IPS DF 6.9 (cell line): ENCODE measurements at places on chromosomes 2 and 18.

DNA sequence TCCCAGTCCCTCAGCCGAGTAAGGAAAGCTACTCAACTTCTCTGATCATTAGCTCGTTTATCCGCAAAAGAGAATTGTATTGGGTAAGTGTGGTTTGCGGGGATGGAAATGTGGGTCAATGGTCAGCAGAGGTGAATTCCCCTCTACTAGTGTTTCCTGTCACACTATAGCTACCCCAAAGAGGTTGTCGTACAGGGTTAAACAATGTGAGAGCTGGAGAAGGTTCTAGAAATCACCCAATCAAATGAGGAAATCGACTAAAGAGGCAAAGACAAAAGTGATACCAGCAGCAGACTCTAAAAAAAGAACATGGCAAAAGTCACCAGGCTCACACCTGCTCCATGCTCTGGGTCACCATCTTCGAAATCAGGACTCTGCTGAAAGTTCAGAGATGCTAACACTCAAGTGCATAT, 144.7 kb upstream of the ITGA4 start:
- DNase-seq = no peak

DNA sequence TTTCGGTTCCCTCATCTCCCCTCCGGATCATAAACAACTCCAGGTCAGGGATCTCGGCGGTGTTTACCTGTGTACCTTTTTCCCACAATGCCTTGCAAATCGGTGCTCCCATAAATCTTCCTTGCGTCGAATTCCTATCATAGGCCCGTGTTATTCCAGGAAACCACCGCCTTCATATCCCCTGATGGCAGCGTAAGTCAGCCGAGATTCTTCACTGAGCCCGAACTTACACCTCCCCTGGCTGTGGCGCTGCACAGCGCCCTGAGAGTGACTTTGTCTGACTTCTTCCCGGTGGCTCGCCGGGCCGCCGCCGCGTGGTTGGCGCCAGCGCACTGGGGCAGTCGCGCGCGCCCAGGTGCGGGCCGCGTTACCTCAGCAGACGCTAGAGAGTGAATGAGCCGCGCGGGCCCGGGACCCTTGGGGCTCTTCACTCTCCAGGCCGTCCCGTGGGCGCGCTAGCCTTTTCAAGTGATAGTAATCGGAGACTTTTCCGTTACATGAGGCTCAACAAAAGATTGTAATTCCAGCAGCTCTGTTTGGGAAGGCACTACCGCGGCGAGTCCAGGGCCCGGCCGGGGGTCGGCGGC, 101.6 kb downstream of the SPTBN1 start:
- no peak for DNase-seq

DNA sequence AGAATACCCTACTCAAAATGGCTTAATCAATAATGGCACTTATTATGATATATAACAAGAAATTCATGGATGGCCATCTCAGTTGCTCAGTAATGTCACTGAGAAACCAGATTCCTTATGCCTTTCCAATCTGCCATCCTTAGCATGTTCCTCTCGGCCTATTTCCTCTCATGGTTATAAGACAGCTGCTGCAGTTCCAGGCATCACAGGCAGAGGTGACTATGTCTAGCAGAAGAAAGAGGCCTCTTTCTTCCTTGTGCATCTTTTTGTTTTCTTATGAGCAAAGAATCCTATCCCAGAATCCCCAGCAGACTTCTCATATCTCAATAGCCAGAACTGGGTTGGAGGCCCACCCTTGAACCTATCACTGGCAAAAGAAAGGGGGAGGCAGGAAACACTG, 310.6 kb upstream of the SPRED2 start:
- no peak for DNase-seq

DNA sequence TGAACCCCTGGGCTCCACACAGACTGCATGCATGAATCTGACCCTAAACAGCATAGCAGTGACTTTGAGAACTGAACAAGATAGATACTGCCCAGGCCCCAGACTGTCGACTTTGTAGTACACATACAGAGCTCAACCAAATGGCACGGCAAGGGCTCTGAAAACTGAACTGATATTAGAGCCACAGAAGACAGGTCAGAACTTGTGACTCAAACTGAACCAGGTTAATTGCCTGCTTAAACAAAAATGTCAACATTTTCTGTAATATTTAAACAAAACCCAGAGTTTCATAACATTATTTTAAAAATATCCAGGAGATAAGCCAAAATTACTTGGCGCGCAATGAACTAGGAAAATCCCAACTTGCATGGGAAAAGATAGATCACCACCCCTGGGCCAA, 260.3 kb downstream of the TPGS2 start:
- no peak for DNase-seq

GRCh38 chr18:24741965-24742724, 281.7 kb downstream of the HRH4 start:
- no peak for DNase-seq

- no peak for DNase-seq
Measured at GRCh38 chr18:40607542-40608148, 1347.4 kb upstream of the PIK3C3 start.

DNA sequence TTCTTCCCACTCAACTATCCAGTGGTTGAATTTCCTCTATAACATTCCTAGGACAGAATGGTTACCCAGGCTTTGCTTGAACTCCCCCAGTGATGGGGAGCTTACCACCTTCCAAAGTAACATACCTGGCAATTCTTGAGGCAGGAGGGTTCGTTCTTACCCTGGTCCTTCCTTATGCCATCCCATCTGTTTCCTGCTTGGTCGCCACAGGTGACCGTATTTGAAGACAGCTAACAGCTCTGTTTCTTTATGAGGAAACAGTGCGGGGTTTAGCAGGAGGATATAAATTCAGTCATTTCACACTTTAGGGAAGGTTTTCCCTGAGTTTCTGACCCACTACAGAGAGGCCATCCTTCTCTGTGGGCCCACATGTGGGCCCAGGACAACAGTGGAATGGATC, 42.6 kb downstream of the FOSL2 start:
- DNase-seq = no peak

GRCh38 chr2:162127422-162127821, 24.6 kb downstream of the GCG start:
- DNase-seq = no peak

DNA sequence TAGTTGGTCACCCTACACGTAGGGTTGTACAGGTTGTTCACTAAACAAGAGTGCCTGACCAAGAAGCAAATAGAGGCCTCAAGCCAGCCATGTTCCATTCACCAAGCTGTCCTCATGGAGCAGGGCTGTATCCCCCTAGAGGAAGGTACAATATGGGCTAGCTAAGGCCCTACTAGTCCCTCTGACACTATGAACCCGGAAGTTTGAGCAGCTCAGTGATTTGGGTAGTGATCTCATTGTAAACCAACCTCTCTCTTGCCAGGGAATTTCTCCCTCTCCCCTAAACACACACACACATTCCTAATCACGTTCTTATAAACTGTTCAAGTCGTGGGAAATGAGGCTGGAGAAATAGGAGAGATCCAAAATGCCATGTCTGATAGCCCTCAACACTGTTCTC, 6.7 kb upstream of the CYS1 start:
- no peak for DNase-seq

DNA sequence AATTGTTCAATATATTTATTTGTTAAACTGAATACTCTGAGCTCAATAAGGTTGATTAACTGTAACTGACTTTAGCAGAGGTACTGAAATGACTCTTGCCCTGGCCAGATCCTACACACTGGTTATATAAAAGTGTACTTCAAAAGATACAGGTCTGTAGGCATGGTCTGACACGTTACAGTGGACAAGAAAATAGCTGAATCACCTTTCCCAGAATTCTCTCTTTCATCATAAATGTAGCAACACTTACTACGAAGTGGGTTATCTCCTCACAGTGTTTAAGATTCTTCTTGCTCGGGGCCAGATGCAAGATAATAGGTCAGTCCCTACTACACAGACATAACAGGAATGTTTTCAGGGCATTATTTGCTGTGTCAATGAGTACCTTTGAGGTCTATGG, 107.0 kb upstream of the ZC3H15 start:
- no peak for DNase-seq

DNA sequence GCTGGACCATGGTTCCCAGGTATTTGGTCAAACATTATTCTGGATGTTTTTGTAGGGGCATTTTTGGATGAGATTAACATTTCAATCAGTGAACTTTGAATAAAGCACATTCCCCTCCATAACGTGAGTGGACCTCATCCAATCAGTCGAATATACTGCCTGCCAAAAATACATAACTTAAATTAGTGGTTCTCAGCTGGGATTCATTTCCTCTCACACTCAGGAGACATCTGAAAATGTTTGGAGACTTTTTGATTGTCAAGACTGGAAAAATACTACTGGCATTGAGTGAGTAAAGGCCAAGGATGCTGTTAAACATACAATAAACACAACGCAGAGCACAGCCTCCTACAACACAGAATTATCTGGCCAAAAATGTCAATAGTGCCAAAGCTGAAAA, 198.2 kb downstream of the MYO1B start:
- no peak for DNase-seq

GRCh38 chr2:160993654-160994061, 166.6 kb upstream of the TANK start:
- no peak for DNase-seq

DNA sequence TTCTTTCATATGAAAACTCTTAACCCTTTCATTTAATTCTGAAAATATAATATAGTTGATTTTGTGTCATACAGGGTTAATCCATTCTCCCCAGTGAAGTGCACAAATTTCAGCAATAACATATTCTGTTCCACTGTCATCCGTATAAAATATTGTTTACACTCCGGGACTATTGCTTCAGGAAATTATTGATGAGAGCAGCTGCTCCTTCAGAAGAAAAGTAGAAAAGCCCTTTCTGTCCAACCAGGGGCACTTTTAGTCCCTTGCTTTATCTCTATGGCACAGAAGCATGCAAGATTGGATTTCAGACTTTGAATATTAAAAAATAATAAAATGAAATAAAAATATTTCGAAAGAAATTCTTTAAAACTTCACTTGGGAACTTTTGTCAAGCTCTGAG, 535.7 kb upstream of the SLC39A10 start:
- no peak for DNase-seq

- no peak for DNase-seq
Measured at GRCh38 chr2:180891360-180891759, 89.0 kb upstream of the UBE2E3 start.

GRCh38 chr2:90207454-90208058, 1516.1 kb downstream of the RPIA start:
- no peak for DNase-seq

- no peak for DNase-seq
Measured at GRCh38 chr18:303011-303410, 35.2 kb upstream of the THOC1 start.

DNA sequence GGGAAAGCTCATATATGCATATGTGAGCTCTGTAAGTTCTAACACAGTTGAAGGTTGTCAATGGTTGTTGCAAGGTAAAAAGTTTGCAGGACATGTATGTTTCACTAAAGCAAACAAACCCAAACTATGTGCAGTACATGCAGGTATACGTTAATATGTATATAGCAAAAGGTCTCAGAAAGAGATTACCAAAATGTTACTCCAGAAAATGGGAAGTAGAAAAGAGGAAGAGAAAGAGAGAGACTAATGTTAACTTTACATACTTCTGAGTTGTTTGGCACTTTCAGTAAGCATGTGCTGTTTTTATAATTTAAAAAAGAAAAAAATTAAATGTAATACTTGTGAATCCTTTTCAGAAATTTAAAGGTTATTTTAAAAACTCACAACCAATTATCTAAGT, 32.8 kb upstream of the PEX13 start:
- DNase-seq = no peak

DNA sequence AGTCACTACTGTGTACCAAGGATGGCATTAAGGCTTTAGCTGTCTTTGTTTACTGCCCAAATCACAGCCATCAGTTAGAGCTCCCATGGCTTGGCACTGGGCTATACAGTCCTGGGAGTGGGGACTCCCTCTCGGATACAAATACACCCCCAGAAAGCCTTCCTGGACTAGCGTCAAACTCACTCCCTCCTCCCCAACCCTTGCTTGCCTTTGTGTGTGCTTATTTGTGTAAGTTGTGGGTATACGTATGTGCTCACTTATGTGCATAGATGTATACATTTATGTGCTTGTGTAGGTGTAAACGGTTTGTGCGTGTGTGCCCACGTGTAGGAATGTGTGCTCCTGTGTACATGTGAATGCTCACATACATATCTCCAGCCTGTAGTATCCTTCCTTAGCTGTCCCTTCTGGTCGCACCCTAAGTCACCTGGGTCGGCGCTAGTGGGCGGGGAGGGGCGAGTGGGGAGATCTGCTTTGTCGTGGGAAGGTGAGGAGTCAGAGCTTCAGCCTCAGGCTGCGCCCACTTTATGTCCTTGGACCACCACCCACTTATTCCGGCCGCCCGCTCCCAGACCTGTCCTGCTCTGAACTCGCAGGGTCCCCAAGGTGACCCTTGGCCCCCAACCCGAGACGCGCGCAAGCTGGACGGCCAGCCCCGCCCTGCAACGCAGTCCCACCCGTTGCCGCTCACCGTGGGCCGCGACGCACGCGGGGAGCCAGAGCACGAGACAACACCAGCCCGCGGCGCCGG, 461 bp downstream of the PRADC1 start:
- no peak for DNase-seq

- no peak for DNase-seq
Measured at GRCh38 chr2:241632478-241633325, 4.3 kb downstream of the THAP4 start.

DNA sequence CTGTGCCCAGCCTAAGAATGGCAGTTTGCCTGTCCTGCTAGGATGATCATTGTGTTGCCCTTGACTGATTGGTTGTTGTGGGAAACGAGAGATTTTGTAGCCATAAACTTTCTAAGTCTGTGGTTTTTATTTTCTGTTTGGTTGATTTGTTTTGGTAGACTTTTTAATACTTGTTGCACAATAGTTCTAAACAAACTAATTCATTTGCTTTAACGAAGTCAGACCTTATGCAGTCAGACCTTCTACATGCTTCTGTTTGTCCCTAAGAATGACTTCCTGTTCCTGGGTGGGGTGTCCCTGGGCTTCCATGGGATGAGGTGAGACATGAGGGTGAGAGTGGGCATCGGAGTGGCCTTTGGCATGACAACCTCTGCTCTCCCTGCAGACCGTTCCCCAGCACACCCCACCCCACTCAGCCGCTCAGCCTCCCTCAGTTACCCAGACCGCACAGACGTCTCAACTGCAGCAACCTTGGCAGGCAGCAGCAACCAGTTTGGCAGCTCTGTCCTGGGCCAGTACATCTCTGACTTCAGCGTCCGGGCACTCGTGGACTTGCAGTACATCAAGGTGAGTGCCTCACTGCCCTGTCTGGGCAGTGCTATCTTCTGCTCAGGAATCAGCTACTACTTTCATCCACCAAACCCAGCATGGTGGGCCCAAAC, 7.8 kb upstream of the CNNM3 start:
- DNase-seq = no peak

DNA sequence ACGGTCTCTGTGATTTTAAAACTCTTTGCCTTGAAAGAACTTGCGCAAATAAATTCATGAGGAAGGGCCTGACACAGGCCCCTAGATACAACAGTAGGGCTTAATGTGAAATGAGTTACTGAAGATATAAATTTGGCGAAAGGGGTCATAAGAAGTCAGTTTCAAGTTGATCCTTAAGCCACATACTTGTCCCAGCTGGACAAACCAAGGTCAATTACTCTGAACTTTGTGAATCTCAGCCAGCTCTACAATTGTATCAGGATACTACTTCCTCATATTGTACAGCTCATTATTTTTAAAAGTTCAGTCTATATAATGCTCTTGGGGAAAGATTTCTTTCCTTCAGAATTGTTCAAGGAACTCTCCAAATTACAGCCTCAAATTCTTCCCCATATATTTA, 432.8 kb downstream of the METTL4 start:
- no peak for DNase-seq
